ENCODE measurements at places on chromosomes 13 and 19. TPM values are rescaled to one million over a fixed set of nuclear protein-coding genes. Genes with fewer than 3 reads are reported as not detected.
A peak's percentile ranks its signal among the peaks of the same experiment; 100 is the strongest.

Gene SIGLEC6
- 0.38 TPM for total RNA-seq

Gene ZNF460
- total RNA-seq, result 73.6 TPM

Gene ERICH6B
- total RNA-seq, result not detected

Gene CYP4F2
- total RNA-seq, result not detected

Gene CYP4F8
- not detected for total RNA-seq

DNA sequence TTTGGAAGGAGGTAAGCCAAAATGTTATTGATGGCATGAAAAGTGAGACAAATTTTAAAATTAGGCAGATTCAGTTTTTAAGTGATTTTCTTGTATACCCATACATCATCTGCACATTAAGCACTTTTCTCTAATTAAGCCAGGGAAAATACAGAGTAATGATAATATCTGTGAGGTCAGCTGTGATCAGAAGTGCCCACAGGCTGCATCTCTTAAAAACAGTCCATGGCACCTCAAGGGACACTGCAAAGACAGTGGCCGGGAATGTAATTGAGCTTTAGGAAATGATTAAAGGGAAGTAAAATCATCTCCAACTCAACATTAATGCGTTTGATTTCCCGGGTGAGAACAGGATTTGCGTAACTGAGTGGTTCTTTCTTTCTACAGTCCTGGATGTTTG lies 2.0 kb downstream of the COL4A1 start:
- no peak for DNase-seq

GRCh38 chr13:98542568-98543377 lies 34.1 kb downstream of the STK24 start:
- DNase-seq, result no peak

DNA sequence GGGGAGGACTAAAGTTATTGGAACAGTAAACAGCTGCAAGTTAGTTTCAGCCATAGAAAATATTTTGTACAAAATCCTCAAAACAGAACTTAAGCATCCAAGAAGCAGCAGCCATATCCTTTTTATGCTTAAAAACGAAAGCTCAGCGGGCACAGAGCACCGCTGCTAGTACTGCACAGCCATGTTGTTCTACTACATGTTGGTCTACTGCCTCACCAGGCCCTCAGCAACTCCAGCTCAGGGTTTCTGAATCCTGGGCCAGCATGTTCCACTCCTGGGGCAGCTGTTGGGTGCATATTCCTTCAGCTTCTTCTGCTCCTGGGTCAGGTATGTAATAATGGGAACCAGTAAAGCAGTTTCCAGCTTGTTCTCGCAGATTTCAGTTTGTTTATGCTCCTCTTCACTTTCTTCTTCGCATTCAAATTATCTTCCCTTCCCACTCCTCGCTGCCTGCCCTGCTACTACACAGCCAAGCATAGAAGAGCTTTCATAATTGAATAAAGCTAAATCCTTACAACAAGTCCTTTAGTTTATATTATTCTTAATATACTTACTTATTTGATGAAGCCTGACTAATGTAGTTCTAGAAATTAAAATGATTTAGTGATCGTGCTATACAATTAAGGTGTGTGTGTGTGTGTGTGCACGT lies 820.5 kb upstream of the ATXN8OS start:
- DNase-seq, result no peak

- no peak for DNase-seq
Measured at GRCh38 chr19:5093948-5094718, 125.2 kb downstream of the KDM4B start.

- no peak for DNase-seq
Measured at GRCh38 chr13:50915565-50915964, 6.0 kb downstream of the RNASEH2B start.

GRCh38 chr13:25743421-25743820 lies 308.4 kb downstream of the SHISA2 start:
- DNase-seq, result no peak

GRCh38 chr13:59103004-59103768 lies 1060.5 kb downstream of the DIAPH3 start:
- DNase-seq, result no peak

GRCh38 chr19:53365134-53365898 lies at the start of gene ZNF525:
TSS of gene ZNF525 (plus strand) at chr19:53365705. CDS start at chr19:53372282, 6,577 bp downstream.
- DNase-seq, result peak; percentile 88

DNA sequence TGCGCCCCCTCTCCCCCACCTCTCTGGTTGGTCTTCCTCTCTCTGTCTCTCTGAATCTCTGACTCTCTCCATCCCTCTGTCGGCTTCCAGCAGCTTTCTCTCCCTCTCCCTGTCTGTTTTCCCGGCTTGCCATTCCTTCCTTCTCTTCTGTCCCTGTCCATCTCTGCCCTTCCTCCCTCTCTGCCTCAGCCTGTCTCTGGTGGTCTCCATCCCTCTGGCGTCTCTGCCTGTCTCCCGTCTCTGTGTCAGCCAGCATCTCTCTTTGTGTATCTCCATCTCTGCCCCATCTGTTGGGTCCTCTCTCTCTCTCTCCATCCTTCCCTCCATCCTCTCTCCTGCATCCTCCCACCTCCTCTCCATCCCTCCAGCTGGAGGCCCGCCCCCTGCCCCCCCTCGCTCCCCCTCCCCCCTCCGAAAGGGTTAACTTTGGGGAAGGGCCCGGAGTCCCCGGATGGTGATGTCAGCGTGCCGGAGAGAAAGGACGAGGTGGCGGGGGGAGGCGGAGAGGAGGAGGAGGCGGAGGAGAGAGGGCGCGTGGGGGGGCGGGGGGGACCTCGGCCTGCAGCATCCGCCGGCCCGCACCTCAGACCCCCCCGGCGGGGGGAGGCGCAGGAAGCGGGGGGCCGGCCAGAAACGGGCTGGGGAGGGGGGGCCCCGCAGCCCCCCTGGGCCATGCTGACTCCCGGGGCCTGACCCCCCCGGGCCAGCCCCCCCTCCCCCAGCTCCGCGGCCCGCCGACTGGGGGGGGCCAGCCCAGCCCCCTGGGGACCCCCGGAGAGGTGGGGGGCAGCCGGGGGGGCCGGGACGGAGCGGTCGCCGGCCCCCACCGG lies at the start of gene BRSK1:
Gene BRSK1 (plus strand): TSS at position 450 of the 830 bp plus-strand sequence. CDS start 446 bp downstream, outside the sequence.
- DNase-seq, result no peak

- no peak for DNase-seq
Measured at GRCh38 chr19:4987256-4987655, 18.3 kb downstream of the KDM4B start.

- DNase-seq, result no peak
Measured at GRCh38 chr19:17457616-17458015, 3.1 kb downstream of the NXNL1 start.
